ENCODE measurements at places on chromosomes 5 and 9.

- DNase-seq, result peak; percentile 3
Observed at GRCh38 chr5:53930457-53930856, 370.0 kb downstream of the NDUFS4 start.

- peak; percentile 52 for DNase-seq
Observed at GRCh38 chr9:120442308-120442995, 137.5 kb downstream of the CDK5RAP2 start.

GRCh38 chr9:114774524-114774923, 31.3 kb downstream of the TNFSF15 start:
- peak; percentile 41 for DNase-seq

DNA sequence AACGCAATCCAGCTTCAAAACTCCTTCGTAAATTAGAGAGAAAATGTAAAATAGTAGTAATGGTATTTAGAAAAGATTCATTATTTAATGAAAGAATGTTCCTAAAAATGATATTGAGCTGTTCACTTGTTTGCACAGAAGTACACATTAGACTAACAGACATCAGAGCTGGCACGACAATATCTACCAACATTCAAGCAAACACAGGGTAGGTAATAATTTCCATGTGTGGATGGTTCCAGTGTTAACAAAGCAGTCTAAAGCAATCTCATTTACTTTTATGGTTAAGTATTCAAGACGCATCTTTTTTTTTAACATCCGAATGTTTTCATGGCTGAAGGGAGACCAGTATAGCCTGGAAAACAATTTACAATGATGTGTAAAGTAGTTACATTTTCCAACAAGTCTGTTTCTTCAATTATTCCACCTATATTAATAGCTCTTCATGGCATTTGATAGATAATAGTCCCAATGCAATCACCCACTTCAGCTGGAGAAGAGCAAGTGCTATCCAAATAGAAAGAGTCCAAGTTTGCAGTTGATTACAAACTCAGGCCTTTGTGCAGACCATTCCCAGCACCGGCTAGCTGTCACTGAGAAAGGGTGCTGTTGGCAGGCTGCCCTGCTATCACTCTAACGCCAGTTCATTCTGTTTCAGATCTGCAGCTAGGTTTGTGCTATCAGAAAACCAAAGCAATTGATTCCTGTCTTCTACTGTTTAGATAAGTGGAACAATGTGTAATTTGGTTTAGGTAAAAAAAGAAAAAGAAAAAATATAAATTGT, 458.8 kb downstream of the DTWD2 start:
- no peak for DNase-seq

DNA sequence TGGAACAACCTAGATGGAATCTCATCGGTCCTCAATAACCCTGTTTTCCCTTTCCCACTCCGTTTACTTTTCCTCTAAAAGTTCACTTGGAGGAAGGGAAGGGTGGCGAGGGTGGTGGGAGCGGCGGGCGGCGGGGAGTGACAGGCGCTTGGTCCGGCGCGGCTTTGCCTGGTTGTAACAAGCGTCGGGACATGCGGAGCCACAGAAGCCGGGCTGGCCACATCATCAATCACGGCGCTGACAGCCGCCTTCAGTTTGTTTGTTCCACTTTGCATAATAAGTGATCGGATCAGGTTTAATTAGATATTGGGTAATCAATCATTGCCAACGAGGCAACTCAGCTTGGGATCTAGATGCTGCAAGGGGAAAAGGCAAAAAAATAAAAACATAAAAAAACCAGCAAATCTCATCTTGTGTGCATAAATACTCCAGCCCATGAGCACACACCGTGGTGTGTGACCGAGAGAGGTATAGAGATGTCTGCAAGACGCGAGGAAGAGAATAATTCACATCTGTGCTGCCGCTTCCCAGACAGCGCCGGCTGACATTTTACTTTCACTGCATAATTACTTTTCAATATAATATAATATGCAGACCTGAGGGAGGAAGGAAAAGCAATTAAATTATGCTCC, 396.2 kb upstream of the IRX4 start:
- no peak for DNase-seq

DNA sequence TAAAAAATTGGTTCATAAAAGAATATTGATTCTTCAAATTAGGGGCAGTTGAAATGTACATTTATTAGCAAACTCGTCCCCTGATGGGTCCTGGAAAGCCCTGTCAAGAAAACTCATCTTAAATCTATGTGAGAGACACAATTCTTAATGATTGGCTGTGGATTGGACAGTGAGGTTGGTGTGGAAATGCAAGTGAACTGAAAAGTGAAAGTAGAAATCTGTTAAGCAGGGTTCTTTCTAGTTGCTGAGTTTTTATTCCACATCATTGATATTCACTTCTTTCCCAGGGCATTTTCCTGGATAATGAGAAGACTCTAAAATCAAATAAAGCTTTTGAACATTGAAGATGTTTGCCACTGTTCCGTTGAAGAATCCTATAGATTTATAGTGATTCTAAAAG, 292.4 kb downstream of the MAST4 start:
- no peak for DNase-seq

GRCh38 chr9:84296146-84296843, 44.3 kb downstream of the SLC28A3 start:
- DNase-seq, result peak; percentile 88

DNA sequence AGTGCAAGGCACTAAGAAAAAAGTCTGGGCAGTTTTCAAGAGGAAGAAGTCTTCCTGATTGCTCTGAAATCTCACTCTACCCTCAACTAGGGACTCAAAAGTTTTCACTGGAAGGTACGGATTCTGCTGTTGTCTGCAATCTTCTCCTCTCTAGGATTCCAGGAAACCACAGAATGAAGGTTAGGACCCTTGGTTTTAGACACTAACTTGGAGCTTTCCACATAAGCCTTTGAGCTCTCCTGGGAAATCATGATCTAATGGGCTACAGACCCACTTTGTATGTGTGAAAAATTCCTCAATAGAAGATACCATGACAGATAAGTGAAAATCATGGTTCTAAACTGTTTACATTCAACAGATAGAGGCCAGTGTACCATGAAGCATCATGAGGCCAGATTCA, 265.1 kb downstream of the PSAT1 start:
- no peak for DNase-seq

DNA sequence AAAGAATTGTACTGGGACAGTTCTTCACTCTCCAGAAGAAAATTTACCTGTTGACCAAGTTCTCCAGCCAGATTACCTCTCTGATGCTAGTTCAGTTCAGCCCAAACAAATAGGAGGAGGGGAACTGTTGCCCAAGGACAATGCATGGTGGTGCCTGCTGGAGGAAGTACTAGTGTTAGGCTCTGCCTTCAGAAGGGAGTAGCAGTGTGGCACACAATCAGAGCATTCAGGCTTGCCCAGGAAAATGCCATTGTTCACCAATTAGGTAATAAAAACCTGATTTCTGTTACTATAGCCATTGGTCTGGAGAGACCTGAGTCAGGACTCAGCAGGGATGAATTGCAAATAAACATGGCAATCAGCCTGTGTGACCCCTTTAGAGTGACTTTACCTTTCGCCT, 720.8 kb upstream of the ZNF608 start:
- no peak for DNase-seq

DNA sequence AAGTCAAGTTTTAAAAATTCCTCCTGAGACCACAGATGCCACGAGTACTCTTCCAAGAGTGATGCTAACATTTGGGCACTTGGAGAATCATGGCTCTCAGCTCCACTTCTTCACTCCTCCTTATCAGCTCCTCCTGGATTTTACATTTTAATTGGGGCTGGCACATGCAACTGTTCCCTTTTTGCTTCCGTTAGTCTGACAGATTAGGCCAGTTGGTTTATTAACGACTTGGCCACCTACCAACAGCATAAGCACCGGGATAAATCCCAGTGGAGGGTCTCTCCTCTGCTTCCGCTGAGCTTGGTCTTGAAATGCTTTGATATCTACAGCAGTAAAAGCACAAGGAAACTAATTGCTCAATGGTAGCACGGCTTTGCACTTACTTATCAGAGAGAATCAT, 134.6 kb upstream of the RASEF start:
- DNase-seq, result no peak

- DNase-seq, result no peak
Observed at GRCh38 chr5:120817044-120817985, 353.2 kb downstream of the PRR16 start.

GRCh38 chr9:89801742-89802670, 197.2 kb downstream of the GADD45G start:
- DNase-seq, result no peak

- DNase-seq, result no peak
Observed at GRCh38 chr5:149956685-149957084, 3.9 kb upstream of the SLC26A2 start.

- no peak for DNase-seq
Observed at GRCh38 chr9:94672811-94673487, 33.6 kb upstream of the FBP1 start.

DNA sequence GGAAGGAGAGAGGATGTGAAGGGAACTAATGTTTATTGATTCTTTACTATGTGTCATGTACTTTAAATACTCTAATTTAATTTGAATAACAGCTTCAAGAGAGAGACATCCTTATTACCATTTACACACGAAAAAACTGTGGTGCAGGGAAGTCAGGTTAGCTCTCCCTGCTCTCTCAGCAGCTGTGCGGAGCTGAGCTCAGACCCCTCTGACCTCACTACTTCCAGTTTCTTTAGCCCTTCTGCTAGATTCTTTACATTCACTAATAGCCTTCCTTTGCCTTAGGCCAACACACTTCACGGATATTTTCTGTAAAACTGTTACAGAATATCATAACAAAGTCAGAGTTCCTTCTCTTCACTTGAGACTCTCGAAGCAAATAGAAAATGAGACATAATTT, 131.3 kb upstream of the ARRDC3 start:
- DNase-seq, result no peak

DNA sequence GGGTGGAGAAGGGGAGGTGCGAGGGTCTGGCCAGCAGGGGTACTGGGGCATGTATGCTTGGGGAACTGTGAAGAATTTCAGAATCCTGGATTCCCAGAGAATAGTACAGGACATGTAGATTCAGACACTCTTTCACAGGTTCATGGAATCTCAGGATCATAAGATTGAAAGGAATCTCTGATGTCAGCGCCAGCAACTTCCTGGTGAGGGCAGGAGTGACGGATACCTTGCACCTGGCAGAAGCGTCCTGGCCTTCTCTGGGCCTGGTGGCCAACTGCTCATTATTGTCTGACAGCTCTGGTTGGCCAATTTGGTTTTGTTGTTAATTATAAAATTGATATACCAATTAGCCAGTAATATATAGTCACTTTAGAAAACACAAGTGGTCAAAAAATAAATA, 6.9 kb downstream of the GM2A start:
- DNase-seq, result no peak

GRCh38 chr5:71588533-71588885, 1.4 kb downstream of the MCCC2 start:
- DNase-seq, result no peak

- no peak for DNase-seq
Observed at GRCh38 chr5:522116-522515, 2.1 kb downstream of the SLC9A3 start.

GRCh38 chr5:25295067-25295466, 650.3 kb upstream of the CDH10 start:
- DNase-seq, result no peak

- DNase-seq, result no peak
Observed at GRCh38 chr5:66122379-66123034, 21.6 kb upstream of the SREK1 start.

- DNase-seq, result no peak
Observed at GRCh38 chr5:179065703-179066102, 5.5 kb downstream of the ZNF354C start.

DNA sequence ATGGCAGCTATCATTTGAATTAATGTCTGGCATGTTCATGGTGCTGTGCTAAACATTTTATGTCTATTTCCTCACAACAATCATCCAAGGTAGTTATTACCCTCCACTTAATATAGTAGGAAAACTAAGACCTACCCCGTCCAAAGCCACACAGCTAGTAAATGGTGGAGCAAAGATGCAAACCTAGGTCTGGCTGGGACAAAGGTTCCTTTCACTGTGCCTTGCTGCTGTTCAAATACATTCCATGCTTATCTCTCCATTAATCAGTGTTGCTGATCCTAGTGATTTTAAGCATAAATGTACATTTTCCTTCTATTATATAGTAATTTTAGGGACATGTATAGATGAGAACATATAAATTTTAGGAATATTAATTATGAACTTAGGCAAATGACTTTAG, 38.7 kb downstream of the CCDC125 start:
- DNase-seq, result no peak

DNA sequence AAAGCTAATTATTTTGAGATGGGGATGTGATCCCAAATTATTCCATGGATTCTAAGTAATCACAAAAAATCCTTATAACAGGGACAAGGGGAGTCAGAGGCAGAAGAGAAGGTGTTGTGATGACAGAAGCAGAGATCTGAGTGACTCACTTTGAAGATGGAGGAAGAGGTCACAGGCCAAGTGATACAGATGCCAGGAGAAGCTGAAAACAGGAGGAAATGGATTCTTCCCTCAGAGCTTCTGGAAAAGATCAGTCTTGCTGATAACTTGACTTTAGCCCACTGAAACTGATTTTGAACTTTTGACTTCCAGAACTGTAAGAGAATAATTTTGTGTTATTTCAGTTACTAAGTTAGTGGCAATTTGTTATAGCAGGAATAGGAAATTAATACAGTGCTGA, 105.3 kb downstream of the GCNT1 start:
- no peak for DNase-seq

- no peak for DNase-seq
Observed at GRCh38 chr5:57804007-57804444, 321.4 kb upstream of the ACTBL2 start.

DNA sequence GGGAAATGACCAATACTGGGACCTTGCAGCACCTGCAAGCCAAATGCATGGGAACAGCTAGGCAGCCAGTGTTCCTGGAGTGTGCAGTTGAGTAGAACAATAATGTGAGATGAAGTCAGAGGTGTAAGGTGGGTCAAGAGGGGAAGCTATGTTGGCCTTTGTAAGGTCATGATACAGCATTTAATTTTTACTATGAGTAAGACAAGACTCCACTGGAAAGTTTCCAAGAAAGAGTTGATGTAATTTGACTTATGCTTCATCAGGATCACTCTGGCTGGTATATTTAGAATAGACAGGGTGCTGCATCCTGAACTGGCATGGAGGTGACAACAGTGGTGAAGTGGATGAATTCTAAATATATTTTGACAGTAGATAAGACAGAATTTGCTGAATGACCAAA, 744.8 kb downstream of the KCTD16 start:
- DNase-seq, result no peak

- no peak for DNase-seq
Observed at GRCh38 chr5:57658018-57658417, 175.4 kb upstream of the ACTBL2 start.

DNA sequence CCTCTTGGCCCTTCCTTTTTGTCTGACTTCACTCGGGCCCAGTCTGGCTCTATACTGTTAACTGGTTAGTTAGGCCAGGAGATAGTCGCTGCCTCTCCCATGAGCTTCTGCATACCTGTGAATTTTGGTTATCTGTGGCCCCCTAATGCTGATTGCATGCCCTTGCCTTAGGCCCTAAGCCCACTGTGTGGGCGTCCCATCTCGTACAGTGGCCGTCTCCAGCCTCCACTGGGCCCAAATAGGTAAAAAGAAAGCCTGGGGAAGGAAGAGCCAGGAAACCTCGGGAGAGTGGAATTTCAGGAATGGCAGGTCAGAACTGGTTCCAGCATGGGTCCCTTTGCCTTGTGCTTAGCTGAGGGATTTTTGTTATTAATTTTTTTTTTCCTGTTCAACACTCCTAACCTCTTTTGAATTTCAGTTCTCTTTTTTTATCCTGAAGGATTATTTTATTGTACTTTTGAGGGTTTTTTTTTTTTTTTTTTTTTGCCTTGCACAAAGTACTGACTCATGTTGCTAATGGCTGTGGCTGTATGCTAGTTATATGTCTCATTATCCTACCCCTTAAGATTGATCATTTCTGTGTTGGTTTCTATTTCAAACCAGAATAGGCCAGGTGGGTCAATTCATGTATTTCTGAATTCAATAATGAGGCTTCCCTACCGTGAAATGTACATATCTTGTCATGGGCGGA, 3.4 kb downstream of the PRRC2B start:
- DNase-seq, result peak; percentile 43
